Stimulated activated CD8-positive, alpha-beta memory T cell treated with anti-CD3 and anti-CD28 coated beads, Interleukin-15, amount 100 ng/mL, for 4 hours (primary cell): ENCODE measurements at places on chromosomes 12 and 14.

- no peak for DNase-seq
Observed at GRCh38 chr14:86574051-86574777, 1044.3 kb downstream of the FLRT2 start.

- no peak for DNase-seq
Observed at GRCh38 chr12:131795690-131796410, 32.3 kb upstream of the MMP17 start.

DNA sequence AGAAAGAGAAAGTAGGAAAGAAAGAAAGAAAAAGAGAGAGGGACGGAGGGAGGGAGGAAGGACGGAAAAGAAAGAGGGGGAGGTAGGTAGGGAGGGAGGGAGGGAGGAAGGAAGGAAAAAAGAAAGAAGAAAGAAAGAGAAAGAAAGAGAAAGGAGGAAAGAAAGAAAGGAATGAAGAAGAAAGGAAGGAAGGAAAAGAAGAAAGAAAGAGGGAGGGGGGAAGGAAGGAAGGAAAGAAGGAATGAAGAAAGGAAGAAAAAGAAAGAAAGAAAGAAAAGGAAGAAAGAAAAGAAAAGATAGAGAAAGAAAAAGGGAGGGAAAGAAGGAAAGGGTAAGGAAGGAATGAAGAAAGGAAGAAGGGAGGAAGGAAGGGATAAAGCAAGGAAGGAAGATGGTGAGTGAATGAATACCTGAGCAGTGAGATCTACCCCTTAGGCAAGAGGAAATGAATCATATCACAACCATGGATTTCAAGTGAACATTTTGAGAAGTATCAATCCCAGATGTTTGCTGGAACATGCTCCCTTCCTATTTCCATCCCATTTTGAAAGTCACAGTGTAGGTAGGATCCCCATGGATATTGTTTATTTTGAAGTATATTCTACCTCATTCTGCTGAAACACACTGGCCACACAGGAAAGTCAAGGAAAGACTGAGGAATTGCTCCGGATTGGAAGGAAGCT is 639.4 kb upstream of the TBX3 start:
- no peak for DNase-seq

DNA sequence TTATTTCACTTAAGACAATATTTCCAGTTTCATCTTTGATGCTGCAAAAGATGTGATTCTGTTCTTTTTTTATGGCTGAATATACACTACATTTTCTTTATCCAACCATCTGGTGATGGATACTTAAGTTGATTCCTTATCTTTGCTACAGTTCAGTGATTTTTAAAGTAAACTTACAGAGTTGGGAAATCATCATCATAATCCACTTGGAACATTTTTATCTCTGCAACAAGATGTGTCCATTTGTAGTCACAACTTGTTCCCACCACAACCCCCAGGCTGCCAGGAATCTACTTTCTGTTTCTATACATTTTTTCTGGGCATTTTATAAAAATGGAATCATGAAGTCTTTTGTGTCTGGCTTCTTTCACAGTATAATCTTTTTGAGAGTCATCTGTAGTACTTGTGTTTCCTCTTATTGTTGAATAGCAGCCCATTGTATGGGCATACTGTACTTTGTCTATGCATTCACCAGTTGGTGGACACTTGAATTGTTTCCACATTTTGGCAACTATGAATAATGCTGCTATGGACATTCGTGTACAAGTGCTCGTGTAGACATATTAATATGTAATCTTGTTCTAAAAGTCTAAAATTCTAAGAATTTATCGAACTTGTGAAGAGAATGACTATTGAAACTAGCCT is 212.5 kb upstream of the DDHD1 start:
- DNase-seq, result no peak

- no peak for DNase-seq
Observed at GRCh38 chr12:22916815-22917214, 291.8 kb downstream of the ETNK1 start.

DNA sequence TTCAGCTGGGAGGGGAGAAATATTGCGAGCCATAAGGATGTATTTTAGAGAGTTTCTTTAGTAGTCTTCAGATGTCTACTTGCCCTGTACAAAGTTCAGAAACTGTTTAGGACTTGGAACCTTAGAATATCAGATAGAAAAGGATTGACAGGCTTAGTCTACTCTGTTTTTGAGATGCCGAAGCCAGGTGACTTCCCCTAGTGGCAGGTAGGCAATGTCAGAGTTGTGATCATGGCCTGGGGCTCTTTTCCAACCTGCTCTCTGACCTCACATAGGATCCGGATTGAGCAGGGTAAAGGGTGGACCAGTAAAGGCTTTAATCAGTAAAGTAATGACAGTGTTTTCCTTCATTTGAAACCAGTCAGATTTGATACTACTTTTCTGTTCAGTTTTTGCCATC is 59.6 kb downstream of the PRKCH start:
- DNase-seq, result no peak

- DNase-seq, result no peak
Observed at GRCh38 chr14:104898870-104899510, 25.7 kb upstream of the PLD4 start.

GRCh38 chr14:68736471-68736871 is 56.4 kb downstream of the ZFP36L1 start:
- no peak for DNase-seq

GRCh38 chr14:77067632-77068516 is 30.2 kb upstream of the CIPC start:
- no peak for DNase-seq

DNA sequence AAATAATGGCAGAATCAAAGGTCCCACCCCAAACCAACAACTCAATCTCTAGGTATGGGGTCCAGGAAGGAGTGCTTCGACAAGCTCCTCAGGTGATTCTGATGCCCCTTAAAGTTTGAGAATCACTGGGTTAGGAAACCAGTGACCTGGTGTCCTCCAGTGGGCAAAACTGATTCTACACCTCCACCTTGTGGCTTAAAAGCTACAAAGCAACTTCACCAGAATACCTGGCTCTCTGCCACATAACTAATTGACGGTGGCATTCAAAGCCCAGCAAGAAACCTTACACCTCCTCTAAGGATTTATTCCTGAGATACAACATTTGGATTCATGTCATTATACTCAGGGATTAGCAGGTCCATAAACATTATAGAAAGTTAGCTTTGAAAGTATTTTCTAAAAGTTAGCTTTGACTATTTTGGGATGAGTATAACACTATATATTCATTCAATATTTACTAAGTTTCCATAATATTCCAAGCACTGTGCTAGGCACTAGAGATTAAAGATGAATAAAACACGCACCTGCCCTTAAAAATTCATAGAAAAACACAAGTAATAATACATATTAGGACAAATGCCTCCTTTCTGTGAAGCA is 45.4 kb downstream of the DCAF5 start:
- DNase-seq, result no peak

GRCh38 chr14:22505697-22506377 is 83.2 kb downstream of the DAD1 start:
- DNase-seq, result no peak

- no peak for DNase-seq
Observed at GRCh38 chr12:55828357-55828756, 1.0 kb downstream of the DNAJC14 start.

DNA sequence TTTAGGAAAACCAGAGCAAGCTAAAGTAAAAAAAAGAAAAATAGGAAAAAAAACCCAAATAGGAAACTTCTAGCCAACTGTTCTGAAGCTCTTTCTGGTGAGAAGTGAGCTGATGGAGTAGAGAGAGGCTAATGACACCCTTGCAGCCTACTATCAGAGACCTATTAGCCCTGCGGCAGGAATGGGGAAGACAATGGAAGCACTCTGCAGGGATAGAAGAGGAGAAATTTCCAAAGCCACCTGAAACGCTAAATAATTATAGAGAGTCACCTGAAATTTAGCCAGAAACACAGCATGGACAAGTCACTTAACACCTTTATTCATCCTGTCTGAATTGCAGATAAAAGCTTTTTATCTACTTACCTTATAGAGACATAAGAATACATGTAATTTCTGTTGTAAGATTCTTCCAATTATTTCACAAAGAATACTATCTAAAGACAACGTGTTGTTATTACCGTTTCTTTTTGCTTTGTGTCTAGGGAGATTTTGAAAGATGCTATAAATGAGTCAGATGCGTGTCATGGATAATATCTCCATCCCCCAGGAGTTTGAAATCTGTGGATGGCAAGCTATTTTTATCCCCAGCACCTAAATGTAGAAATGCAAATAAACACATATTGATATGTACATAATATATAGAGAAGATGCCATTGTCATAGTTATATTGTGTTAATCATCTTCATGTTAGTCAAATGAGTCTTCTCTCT is 138.6 kb downstream of the TPH2 start:
- no peak for DNase-seq
